ENCODE measurements at places on chromosomes 7 and 10.

GRCh38 chr10:76416642-76417041, 985.2 kb downstream of the LRMDA start:
- DNase-seq: no peak

DNA sequence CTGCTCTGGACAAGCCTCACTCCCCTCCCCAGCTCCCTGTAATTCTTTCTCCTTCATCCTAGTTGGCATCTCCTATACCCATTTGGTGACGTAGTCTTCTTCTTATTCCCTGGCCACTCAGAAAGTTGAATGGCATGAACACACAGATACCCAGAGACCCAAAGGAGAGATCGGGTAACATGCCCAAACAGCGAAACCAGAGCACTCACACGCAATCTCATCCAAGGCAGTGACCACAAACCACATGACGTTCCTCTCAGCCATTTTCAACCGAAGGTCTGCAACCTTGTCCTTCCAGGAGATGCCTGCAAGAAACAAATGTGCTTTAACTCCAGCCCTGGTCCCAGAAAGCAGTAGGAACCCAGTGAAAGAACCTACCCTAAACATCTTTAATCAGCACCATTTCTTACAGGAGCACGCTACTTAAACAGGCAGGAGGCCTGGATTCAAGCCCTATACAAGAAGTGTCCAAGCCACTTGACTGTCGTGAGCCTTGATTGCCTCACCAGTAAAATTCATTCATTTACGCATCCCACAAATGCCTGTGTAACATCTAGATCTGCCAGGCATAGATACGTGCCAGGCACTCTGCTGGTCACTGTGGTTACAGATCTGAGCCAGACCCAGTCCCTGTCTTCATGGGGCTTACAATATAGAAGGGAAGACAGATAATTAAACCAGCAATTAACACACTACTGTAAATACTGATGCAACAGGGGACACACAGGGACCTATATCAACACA, 37.1 kb downstream of the XPNPEP1 start:
- peak; percentile 49 for DNase-seq

DNA sequence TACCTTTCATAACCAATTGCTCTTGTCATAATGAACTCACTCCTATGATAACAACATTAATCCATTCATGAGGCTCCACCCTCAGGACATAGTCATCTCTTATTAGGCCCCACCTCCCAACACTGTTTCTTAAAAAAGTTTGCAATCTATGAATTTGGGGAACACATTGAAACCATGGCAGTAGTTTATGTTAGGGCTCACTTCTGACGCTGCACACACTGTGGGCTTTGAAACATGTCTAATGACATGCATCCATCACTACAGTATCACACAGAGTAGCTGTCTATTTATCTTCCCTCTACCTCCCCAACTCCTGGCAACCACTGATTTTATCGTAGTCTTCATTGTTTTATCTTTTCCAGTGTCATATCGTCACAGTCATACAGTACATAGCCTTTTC, 299.8 kb downstream of the GLRX3 start:
- peak; percentile 4 for DNase-seq

- no peak for DNase-seq
Observed at GRCh38 chr7:45343746-45344145, 186.2 kb downstream of the RAMP3 start.

GRCh38 chr10:119491966-119492757, 50.4 kb downstream of the RGS10 start:
- no peak for DNase-seq

- DNase-seq: no peak
Observed at GRCh38 chr7:127900141-127900540, 131.1 kb downstream of the LRRC4 start.

DNA sequence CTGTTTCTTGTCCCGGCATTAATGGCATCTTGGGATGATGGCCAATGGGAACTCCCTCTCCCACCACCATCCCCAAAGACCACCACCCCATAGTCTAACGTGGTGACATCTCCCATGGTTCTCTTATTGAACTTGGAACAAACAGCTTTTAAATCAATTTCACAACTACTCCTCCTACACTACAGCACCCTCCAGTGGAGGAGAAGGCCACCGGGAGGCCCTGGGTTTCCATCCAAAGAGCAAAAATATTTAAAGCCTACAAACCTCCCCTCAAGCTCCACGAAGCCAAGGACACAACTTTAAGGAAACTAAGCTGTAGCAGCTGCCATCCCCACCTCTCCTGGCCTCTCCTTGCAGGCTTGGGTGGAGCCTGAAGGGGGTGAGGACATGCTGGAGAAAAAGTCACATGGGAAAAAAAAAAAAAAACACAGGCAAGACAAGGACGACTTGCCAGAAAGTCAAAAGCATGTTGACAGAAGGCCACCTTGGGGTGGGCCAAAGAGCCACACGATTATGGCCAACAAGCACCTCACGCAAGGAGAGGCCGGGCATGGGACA, 94.0 kb upstream of the LANCL2 start:
- no peak for DNase-seq

DNA sequence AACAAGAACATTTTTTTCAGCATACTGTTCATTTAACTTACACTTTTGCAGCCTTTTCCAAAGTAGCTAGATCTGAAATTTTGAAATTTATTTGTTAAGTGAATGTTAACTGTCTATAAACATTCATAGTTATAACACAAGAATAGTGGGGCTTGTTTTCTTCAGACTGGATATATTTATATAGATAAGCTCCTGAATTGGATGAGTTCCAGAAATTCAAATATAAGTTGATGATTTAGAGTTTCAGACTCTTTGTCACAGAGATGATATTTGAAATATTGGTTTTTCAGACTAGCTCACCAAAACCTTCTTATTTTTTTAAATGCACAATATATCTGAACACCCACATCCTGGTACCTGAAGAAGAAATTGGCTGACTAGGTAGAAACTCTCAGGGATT, 44.0 kb downstream of the ZNRF2 start:
- DNase-seq: no peak

DNA sequence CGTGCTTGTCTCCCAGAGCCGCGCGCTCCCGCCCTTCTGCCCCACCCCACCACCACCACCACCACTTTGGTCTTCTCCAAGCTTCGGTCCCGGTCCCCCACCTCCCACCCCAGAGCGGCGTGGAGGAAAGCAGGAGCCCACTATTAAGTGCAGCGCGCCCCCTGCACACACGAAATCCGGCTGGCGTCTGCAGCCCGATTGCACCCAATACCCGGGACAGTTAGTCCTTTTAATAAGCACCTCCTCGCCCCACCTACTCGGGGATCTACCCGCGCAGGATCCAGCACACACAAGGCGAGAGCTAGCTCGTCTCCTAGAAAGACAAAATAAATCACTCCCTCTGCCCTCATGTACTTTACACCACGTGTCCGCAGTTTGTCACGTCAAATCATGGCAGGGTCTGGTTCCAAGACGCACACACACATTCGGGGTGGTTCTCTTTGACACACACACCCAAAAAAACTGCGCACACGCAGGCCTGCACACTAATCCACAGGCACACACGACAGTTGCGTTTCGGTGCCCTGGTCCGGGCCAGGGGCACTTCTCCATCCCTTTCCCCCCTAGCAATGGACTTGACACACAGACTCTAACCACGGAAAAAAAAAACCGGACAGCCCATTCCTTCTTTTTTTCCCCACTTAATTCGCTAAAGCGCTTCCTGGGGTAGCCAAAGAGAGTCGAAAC, 1.6 kb downstream of the SFMBT2 start:
- no peak for DNase-seq
